Stimulated activated CD8-positive, alpha-beta memory T cell treated with anti-CD3 and anti-CD28 coated beads, Interleukin-7, amount 100 ng/mL, for 1 hour (primary cell): ENCODE measurements at places on chromosomes 7 and 10.

DNA sequence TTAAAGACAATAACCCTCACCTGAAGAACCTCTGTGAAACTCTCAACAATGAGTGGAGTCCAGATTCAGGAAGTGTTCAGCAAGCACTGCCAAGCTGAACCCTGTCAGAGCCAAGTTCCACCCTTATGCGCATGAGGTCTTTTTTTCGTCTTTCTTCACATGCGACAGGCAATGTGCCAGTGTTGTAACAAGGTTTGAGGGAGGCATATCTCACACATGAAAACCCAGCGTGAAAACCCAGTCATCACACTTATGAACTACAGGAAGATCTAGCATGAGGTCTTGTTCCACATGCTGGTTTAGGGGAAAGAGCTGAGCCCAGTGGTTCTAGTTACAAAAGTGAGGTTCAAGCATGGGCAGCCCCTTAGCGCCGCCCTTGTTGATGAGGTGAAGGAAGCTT, 49.7 kb downstream of the RABGEF1 start:
- DNase-seq = no peak

DNA sequence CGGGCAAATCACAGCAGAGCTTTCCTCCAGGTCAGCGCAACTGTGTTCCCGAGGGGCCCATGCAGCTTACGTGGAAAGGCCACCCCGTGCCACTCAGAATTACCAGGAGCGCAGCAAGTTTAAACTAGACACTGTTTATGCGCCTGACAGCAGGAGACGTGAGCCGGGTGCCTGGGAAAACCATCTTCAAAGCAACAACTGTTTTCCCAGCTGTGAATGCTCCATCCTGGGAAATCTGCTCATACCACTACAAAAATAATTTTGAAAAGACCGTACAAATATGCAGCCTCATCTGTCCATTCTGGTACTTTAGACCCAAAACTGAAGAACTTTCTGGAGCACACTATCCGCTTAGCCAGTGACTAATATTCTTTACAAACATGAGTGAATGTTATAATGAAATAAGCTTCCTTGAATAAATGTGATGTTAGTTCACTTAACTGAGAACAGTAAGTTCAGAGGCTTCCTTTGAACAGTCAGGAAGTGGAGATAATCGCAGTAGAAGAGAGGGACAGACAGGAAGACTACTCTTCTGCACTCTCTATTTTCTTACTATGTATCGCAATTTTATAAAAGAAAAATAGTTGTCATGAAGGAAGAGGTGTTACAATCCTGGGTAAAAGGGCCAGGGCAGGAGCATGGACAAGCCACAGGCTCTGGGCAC, 16.7 kb downstream of the GPER1 start:
- no peak for DNase-seq

- DNase-seq = no peak
Measured at GRCh38 chr10:13296476-13296875, 3.4 kb downstream of the PHYH start.

DNA sequence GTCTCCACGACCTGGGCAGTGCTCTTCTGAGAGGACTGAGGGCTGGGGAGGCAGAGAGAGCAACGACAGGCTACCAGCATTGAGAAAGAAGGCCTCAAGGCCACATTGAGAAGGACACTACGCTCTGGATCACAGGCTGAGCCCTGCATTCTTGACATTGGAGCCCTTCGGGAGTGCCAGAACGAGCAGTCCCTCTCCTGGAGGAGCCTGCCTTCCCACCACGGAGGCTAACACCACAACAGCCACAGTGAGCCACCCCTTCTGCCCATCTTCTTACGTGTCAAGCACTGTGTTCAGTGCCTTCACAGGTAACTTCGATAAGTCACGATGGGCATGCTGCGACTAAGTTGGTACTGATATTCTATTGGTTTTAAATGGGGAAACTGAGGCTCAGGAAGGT, 267.8 kb downstream of the RPS24 start:
- no peak for DNase-seq

- DNase-seq = no peak
Measured at GRCh38 chr10:50438049-50438936, 185.5 kb downstream of the SGMS1 start.

- DNase-seq = no peak
Measured at GRCh38 chr10:95784279-95784913, 28.4 kb downstream of the ENTPD1 start.

- DNase-seq = no peak
Measured at GRCh38 chr10:110175406-110175805, 32.0 kb upstream of the MXI1 start.

DNA sequence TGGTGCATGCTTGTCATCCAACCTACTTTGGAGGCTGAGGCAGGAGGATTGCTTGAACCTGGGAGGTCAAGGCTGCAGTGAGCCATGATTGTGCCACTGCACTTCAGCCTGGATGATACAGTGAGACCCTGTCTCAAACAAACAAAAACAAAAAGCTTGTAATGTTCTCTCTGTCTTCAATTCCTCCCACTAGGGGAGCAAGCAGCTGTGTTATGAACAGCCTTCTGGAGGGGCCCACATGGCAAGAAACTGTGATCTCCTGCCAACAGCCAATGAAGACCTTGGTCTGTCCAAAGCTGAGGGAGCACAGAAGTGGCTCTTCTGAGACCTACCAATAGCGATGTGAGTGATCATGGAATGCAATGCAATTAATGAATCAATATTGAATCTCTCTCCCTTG, 229.2 kb downstream of the SEC23IP start:
- no peak for DNase-seq

- DNase-seq = no peak
Measured at GRCh38 chr10:81439445-81439844, 435.5 kb upstream of the NRG3 start.

- no peak for DNase-seq
Measured at GRCh38 chr10:79377557-79378382, 30.5 kb downstream of the PPIF start.
